ENCODE measurements at places on chromosomes 6 and 20.

GRCh38 chr20:9258901-9259300 is 190.0 kb downstream of the PLCB4 start:
- DNase-seq = no peak

- peak; percentile 58 for DNase-seq
Observed at GRCh38 chr6:167699141-167699931, 127.4 kb upstream of the AFDN start.

- DNase-seq = no peak
Observed at GRCh38 chr20:25178563-25179438, 16.7 kb upstream of the ENTPD6 start.

- no peak for DNase-seq
Observed at GRCh38 chr6:158038291-158039177, 56.9 kb downstream of the SYNJ2 start.

DNA sequence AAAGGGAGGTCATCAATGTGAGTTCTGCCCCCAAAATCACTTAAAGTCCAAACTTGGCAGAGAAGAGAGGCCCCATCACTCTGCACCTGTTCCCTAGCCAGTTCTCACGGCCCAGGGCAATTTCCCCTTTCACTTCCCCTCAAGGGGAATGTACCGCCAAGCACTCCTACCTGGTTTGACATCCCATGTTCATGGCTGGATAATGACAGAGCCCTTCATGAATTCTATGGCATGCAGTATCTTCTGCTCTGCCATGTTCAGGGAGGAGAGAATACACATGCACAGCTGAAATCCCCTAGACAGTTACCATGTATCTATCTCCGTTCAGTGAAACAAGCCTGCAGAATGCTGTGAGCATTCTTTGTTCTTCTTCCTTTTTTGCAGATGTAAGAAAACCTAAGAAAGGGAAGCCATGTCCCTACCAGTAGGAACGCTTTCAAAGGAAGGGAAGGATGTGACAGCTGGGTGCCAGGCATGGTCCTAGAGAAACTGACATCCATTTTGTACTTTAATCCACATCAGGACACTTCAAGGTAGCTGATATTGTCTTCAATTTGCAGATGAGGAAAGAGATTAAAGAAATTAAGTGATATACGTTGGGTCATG is 79.8 kb upstream of the ARID1B start:
- DNase-seq = no peak

DNA sequence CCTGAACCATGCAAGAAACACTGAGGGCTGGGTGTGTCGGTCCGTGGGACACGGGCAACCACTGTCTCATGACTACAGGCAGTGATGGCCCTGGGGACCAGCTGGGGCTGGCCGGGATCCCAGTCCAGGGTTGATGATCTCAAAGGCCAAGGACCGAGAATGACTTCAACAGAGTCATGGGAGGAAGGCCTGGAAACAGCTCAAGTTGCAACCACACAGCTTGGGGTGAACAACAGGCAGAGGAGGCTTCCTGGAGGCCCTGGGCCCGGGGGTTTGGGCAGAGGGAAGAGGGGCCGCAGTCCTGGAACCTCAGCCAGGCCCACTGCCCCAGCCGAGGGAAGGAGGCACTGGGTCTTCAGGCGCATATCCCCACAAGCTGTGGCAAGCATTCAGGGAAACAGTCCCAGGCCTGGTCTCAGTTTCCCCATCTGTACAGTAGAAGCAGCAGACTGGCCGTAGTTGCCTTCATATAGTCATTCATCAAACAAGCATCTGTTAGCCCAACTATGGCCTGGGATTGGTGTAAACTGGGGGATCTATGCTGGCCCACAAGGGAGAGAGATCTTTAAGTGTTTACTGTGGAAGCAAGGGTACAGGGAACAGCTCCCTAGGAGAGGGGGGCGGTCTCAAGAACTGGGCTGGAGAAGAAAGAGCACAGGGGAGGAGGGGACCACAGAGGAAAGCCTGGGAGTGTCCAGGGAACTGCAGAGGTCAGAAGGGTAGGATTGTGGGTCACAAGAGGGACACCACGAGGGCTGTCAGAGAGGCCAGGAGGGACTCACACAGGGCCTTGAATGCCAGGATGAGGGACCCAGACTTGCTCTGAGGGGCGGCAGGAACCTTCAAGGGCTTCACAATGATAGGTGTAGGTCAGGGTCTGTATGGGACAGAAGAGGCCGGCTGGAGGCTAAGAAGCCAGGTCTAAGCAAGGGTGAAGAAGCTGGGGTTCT is 2.1 kb downstream of the MYL9 start:
- no peak for DNase-seq

Measured in activated naive CD4-positive, alpha-beta T cell treated with Interleukin-2 at 50 U/mL for 16 hours (primary cell).